Femur (tissue), 1 donor: ENCODE measurements at places on chromosomes 6 and 20.

- peak; percentile 40 for DNase-seq
Observed at GRCh38 chr20:18001131-18001921, 32.5 kb downstream of the MGME1 start.

DNA sequence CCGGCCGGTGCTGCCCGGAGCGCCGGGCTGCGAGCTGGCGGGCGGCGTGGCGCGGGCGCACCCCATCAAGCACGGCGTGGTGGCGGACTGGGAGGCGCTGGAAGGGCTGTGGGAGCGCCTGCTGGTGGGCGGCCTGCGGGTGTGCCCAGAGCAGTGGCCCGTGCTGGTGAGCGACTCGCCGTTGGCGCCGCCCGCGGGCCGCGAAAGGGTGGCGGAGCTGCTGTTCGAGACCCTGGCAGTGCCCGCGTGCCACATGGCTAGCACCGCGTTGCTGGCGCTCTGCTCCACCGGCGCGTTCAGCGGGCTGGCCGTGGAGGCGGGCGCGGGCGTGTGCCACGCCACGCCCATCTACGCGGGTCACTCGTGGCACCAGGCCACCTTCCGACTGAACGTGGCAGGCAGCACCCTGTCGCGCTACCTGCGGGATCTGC, 517 bp downstream of the ACTL10 start:
- peak; percentile 60 for DNase-seq

- DNase-seq, result no peak
Observed at GRCh38 chr6:82419859-82420258, 56.2 kb downstream of the TPBG start.

- no peak for DNase-seq
Observed at GRCh38 chr6:152471456-152472265, 165.5 kb downstream of the SYNE1 start.

DNA sequence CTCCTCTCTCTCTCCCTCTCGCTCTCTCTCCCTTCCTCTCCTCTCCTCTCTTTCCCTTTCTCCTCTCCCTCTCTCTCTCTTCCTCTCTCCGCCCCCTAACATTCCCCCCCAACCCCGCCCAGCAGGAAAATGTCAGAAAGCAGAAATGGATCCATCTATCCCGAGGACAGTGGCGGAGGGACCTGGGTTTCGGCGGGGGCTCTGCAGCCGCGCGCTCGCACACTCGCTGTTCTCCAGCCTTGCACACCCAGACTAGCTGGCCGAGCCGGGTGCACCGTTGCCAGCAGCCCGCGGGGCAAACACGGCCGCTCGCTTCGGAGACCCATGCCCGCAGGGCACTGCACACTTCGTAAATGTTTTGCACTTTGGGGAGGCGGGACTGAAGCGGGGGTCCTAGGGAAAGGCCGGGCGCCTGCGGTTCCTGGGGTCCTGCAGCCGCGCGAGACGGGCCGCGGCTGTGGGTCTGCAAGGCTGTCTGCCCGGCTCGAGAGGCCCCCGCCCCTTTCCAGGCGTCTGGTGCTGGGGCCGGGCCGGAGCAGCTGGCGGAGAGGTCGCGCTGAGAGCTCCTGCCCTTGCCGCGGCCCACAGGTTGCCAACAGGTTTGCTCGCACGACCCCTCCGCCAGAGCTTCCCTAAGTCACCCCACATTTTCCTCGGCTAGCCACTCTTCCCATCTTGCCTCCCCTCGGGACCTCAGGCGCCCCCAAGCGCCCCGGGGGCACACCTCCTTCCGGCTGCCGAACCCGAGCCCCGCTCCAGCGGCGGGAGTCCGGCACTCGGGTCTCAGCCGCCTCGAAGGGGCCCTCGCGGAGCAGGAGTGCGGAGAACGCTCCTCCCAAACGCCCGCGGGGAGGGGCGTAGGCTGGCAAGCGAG, 818 bp upstream of the MDGA1 start:
- DNase-seq, result peak; percentile 68

DNA sequence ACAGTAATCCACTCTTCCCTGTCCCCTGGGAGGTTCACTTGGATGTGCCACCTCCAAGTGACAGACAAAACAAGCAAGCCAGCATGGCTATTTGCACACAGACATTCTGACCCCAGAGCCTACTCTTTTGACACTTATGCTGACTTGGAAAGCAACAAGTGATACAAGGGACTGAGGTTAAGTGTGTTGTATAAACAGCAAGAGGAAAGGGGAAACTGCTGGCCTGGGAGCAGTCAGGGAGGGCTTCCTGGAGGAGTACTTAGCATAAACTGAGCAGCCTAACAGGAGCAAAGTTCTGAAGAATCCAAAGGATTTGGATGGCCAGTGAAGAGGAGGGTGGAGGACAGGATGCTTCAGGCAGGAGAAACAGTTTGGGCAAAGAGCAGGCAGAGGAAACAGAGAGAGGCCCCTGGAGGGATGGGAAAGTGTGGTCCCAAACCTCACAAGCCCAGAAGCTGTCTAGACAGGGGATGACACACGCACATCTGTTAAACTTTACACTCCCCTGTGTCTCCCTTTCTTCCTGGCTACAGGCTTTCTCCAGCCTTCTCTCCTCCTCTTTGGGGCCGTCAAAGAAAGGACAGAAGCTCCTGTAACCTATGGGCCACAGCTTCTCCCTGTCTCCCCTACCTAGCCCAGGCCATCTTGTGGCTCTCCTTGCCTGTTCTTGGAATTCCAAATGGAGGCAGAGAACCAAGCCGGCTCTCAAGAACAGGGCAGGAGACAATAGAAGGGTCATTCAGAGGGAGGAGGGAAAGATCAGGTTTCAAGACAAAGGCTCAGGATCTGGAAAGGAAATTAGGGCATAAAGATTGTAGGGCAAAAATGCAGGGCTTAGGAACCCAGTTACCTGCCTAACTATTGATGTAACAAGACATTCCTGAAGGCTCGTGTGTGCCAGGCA, 19.3 kb downstream of the SULF2 start:
- DNase-seq, result no peak

- DNase-seq, result no peak
Observed at GRCh38 chr6:121449331-121449730, 13.9 kb downstream of the GJA1 start.

- DNase-seq, result peak; percentile 68
Observed at GRCh38 chr6:136967876-136968752, 46.0 kb downstream of the SLC35D3 start.

DNA sequence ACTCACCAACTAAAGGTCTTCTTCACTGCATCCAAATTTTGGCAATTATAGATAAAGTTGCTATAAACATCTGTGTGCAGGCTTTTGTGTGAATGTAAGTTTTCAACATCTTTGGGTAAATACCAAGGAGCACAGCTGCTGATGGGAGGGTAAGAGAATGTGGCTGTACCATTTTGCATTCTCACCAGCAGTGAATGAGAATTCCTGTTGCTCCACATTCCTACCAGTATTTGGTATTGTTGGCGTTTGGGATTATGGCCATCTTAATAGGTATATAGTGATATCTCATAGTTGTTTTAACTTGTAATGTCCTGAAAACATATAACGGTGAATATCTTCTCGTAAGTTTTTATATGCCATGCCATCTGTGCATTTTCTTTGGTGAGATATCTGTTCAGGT, 69.3 kb downstream of the ILRUN start:
- no peak for DNase-seq

DNA sequence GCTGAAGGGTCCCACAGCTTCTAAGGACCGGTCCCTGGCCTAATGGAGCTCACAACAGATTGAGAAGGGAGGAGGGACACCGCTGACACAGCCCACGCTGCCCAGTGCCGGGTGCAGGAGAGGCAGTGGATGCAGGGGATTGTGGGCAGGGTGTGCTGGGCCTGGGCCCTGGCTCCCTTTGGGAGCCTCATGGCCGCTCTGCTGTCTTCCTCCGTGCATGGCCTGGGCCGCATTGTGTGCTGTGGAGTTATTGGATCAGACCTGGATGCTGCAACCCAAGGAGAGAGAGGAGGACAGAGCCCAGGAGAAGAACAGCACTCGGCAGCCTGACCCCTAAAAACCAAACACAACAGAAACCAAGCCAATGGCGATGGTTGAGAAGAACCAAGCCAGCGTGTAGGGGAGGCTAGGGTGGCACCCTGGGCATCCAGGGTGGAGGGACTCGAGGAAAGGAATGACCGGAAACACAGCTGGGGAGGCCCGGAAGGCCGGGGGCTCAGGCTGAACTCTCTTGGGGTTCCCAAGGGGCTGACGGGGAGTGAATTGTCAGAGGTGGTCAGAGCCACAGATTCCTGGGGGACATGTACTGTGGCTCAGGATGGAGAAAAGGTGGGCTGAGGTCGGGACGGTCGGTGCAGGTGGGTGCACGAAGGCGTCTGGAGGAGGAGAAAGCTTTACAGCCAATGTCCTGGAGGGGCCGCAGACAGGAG, 41.0 kb downstream of the ERMARD start:
- no peak for DNase-seq

DNA sequence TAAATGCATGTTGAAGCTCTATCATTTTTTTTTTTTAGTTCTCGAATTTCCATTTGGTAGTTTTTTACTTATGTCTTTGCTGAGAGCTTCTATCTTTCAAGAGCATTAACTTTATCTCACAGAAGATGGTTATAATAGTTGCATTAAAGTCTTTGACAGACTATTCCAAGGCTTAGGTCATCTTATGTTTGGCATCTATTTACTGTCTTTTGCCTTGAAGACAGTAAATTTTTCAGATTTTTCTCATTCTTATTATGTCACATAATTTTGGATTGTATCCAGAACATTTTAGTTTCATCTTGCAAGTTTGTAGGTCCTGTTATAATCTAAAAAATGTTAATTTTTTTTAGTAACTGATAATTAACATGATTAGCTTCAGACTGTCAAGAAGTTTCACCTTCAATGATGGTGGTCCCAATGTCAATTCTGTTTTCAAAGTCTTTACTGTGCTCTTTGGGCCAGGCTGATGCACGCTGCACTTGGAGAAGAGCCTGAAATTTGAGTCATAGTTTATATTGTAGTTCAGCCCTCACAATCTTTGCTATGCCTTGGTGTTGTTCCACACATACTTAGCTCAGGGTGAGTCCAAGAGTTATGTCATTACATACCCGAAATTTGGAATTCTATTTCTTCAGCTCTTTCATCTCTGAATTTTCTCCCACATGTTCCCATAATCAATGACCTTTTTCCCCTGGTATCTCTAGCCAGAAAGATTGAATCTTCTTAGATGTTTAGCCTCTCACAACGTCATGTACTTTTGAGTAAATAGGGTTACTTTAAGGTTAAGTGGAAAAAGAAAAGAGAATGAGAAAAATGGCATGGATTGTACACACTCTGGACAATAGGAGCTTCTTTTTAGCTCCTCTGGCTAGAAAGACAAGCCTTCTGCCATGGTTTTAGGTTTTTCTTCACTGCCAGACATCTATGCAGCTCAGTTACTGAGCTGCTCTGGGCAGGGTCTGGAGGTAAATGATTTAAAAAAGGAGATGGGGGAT, 110.3 kb upstream of the BTBD3 start:
- DNase-seq, result peak; percentile 27

- DNase-seq, result no peak
Observed at GRCh38 chr6:144559865-144560593, 274.9 kb downstream of the UTRN start.

DNA sequence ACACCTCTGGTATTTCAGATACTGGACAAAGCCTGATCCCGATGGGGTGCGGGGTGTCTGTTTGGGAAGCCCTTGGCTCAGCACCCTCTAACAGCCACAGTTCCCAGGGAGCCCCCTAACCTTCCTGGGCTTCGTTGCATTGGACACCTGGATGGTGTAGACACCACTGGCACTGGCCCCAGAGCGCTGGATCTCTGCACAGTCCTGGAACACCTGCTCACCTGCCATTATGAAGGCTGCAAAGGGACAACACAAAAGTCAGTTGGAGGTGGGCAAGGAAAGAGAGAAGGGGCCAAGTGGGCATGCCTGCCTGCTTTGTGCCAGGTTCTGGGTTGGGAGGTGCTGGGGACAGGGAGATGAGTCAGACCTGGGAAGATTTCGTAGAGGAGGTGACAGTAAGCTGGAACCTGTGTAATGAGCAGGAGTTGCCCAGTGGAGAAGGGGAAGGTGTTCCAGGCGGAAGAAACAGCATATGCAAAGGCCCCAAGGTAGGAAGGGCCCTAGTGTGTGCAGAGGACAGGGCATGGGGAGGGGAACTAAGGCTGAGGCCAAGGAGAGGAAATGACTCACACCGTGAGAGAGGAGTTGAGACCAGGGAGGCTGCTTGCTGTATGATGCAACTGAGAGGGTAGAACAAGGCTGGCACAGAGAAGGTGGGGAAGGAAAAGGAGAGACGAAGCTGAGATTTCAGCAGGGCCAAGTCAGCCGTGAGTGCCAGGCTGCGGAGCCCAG, 34.9 kb downstream of the ANGPT4 start:
- no peak for DNase-seq

- DNase-seq, result no peak
Observed at GRCh38 chr6:145569140-145569539, 166.2 kb downstream of the EPM2A start.

- DNase-seq, result peak; percentile 64
Observed at GRCh38 chr20:62642051-62642665, at the start of gene SLCO4A1. Gene SLCO4A1 (plus strand): TSS chr20:62642503. CDS start chr20:62656455, 13,952 bp downstream.

DNA sequence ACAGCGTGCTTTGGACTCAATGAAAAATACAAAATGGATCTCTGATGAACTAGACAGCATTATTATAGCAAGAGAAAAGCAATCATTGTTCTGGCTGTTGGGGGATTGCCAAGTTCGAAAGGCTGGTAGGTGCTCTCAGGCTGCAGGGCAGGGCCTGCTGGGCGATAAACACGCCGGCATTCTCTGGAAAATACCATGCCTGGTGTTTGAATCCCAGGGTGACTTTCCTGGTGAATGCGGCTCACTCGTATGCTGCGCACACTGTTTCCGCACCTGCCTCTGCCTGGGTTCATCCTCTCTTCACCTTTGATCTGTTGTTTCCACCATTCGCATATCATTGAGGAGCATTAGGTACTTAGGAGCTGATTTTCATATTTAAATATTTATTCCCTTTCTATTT, 37.4 kb downstream of the GCNT2 start:
- DNase-seq, result no peak

- DNase-seq, result no peak
Observed at GRCh38 chr6:138920906-138921305, 67.1 kb downstream of the REPS1 start.

DNA sequence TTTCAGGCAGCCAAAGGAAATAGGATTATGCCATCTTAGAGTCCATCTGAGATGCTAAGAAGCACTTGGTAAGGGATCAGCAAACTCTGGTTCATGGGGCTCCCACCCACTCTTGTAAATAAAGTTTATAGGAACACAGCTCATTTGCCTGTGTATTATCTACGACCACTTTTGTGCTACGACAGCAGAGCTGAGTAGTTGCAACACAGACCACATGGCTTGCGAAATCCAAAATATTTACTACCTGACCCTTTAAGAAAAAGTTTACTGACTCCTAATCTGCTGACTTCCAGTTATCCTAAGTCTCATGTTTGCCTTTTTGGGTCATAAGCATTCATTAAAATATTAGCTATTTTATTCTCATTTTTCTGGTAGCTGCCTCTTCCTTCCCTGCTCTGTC, 859.0 kb downstream of the QKI start:
- DNase-seq, result no peak

GRCh38 chr6:138774370-138774769, 801 bp downstream of the CCDC28A start:
- no peak for DNase-seq

DNA sequence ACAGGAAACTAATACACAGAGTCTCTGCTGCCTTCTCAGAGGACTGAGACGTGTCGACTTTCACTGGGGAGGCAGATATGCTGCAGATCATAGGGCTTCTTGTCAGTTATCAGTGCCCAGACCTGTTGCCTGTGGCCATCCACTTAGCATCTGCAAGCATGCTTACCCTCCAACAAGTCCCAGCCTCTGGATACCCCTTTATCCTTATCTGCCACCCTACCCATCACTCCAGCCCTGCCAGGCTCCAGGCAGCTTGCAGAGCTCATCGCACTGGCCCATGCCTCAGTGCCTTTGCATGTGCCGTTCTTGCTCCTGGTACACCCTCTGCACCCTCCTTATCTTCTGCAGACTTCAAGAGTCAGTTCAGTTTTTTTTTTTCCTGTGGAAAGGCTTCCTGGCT, 119.2 kb downstream of the TOX2 start:
- DNase-seq, result no peak

- DNase-seq, result peak; percentile 88
Observed at GRCh38 chr20:40506537-40506939, 182.5 kb downstream of the MAFB start.
